Stimulated activated CD8-positive, alpha-beta memory T cell treated with anti-CD3 and anti-CD28 coated beads, Interleukin-7, amount 100 ng/mL, for 4 hours (primary cell): ENCODE measurements at places on chromosomes 5 and 9.

GRCh38 chr5:54673523-54674225, 156.1 kb downstream of the SNX18 start:
- peak; percentile 11 for DNase-seq

- no peak for DNase-seq
Observed at GRCh38 chr5:100299261-100299660, 235.9 kb upstream of the FAM174A start.

DNA sequence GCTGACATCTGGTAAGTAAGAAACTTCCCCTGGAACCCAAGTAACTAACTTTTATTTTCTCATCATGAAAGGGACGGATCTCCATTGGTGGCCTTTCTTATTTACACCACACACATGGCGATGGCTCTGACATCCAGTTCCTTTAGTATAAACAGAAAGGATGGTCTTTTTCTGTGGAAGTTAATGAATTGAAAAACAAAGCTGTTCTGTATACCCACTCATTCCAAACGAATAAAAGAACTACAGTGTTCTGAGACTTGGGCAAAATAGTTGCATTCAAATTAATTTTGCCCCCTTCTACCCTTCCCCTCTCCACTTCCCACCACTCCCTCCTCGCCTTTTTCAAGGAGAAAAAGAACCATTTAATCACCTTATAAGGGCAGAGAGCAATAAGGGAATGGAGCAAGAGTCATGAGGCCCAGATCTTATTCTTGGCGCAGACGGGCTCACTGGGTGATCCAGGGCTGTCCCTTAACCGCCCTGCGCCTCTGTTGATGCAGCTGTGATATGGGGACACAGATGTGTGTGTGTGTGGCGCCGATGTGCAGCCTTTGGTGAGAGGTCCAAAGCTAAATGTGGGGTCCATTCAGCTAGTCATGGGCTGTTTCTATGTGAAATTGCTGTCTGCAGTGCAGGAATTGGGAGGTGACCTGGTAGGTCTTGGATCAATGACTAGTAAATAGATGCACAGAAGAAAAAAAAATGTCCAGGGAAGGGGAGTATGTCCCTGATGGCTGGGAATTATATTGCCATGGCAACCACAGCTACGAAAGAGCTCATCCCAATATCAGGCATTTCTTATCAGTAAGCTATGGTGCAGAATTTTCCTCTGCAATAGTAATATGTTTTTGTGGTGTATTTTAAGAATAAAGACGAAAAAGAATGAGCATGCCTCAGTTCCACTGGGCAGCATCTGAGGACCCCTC, 141.5 kb upstream of the ERCC6L2 start:
- DNase-seq = no peak

- no peak for DNase-seq
Observed at GRCh38 chr5:143698574-143698973, 113.4 kb upstream of the HMHB1 start.

- DNase-seq = no peak
Observed at GRCh38 chr5:117095346-117096332, 521.0 kb upstream of the SEMA6A start.

GRCh38 chr5:53253421-53253871, 143.9 kb upstream of the MOCS2 start:
- DNase-seq = no peak

DNA sequence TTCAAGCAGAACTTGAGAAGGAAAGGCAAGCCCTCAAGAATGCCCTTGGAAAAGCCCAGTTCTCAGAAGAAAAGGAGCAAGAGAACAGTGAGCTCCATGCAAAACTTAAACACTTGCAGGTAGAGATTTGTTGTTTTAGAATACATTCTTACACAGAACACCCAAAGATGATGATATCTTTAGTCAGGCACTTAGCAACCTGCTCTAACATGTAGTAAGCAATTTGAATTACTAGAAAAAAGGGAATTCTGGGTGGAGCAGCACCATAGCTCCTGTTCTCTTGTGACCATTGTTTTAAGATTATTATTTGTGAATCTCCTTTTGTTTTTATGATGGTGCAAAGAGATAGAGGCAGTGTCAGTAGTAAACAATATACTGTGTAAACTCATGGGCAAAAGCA, 63.1 kb downstream of the RAB14 start:
- no peak for DNase-seq

DNA sequence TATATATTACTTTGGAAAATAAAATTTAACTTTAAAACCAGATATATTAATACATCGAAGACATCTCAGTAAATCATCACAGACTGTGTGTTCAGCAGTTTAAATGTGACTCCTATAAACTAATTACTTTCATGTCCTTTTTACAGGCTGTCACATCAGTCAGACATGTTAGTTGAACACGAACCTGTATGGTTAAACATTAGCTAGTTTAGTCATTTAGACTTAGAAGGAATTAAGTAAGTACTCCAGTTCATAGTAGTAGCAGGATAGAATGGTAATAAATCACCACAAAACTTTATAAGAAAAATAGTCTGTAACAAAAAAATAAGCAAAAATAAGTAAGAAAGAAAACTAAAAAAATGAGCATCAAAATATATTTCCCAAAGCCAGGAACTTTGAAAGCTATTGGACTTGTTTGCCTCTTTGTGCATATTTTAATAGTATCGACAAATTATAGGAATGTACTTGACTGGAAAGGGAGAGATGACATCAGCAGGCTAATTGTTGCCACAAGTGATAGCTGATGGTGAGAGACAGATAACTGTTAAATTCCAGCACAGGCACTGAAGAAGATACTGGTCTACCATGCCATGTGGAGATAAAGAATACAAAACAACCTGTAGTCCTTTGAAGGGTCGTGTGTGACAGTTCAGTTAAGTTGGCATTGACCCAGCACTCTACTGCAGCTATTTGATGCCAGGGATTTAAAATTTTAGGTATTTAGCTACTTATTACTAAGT, 83.9 kb downstream of the RIC1 start:
- no peak for DNase-seq

GRCh38 chr9:9747787-9748186, 865.0 kb downstream of the PTPRD start:
- no peak for DNase-seq

DNA sequence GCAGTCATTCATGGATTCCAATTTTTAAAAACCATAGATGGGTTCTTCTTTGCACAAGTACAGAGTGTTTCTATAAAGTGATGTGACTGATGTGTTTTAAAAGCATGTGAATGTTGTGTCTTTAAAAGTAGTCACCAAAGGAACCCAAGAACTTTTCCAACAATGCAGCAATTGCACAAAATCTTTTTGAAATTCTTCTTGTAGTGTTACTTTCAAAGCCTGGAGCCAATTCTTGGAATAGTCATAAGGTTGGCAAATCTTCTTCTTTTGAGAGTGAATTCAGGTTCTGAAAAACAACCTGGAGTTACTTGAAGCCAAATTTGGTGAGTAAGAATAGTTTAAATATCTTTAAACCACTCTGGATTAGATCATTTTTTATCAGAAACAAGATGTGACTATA, 10.5 kb downstream of the GRAMD2B start:
- no peak for DNase-seq

DNA sequence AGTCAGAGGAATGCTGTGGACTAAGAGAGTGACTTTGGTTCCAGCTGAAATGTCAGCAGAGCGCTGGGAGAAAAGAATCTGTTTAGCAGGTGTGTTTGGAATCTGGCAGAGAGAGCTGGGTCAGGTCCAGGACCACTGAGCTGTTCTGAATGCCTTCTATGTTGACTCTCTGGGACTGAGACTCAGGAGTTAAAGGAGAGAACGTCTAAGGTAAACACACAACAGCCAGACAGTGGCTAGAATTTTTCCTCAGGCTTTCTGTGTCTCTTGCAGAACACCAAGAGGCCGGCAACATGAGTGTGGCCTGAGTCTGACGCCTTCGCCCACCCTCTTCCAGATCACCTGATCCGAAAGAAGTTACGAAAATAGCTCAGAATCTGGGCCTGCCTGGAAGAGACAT, 107.2 kb upstream of the ZNF462 start:
- DNase-seq = no peak

DNA sequence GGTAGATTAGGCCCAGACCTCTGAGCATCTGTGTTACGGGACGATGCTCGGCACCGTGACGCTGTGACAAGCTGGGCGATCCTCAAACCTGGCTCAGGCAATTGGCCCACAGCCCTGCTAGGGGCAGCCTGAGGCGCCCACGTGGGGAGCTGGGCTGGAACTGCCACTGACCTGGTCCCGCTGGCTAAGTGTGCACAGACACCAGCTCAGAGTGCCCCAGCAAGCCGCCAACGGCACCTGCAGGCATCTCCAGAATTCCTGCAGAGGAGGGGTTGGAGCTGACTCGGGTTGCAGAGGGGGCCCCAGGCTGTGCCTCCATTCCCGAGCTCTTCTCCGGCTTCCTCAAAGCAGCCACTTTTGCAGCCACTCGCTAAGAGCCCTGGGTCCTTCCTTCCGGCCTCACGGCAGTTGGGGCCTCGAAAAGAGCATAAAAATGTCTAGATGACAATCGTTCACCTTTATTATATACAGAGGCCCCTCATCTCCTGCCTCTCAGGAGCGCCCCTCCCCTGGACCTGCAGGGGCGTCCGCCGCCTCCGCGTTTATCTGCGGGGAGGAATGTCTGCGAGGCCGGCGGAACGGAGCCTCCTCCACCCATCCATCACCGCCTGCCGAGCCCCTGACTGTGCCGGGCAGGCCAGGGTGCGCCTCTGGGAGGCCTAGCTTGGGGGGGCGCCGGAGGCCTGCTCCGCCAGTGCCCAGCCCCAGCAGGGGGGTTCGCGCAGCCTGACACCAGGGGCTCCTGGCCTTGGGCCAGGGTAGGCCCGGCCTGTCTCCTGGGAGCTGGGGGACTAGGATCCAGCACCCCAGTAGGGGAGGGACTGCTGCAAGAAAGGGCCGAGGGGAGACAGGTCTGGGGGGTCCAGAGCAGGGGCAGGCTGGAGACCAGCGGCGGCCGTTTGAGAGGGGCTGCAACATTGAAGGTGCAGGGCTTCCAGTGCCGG, 144.9 kb downstream of the BARX1 start:
- DNase-seq = no peak

DNA sequence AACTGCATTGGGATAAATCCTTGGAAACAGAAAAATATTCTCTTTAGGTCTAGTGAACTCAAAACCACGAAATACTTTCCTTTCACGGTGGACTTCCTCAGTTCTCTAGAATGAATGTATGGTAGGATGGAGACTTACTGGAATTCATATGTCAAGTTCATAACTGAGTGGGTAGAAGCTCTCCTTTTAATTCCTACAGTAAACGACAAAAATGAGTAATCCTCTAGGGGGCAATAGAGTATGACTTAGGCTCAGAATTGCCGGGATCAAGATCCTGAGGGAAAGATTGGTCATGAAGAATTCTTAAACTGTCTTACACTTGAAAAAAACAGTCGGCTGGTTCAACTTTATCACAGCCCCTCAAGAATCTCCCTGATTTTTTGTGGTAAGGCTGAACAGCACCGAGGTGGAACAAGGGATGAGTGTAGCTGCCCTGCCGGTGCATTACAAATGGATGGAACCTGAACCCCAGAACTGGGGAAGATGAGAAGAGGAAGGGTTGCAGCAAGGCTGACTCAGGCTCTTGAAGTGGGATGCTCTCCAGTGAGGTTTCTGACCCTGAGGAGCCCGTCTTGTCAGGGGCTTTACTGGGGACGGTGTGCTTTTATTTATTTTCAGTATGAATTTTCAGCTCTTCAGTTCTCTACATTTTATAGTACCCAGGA, 14.0 kb upstream of the LOX start:
- no peak for DNase-seq

DNA sequence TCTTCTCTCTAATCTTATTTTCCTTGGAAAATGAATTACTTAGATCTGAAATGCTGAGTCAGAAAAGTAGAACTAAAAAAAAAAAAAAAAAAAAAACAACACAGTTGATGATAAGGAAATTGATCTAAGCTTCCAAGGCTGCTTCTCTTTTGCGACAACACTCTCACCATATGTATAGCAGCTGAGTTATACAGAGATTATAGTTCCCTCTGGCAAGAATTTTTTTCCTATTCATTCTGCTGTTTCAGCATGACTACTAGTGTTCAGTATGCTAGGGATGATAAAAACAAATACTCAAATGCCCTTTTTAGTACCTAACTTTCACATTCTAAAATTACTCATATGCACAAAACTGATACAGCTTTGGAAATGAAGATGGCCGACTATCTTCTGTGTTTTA, 267.3 kb downstream of the MLLT3 start:
- no peak for DNase-seq

GRCh38 chr5:124021066-124021641, 509.2 kb downstream of the CSNK1G3 start:
- no peak for DNase-seq

DNA sequence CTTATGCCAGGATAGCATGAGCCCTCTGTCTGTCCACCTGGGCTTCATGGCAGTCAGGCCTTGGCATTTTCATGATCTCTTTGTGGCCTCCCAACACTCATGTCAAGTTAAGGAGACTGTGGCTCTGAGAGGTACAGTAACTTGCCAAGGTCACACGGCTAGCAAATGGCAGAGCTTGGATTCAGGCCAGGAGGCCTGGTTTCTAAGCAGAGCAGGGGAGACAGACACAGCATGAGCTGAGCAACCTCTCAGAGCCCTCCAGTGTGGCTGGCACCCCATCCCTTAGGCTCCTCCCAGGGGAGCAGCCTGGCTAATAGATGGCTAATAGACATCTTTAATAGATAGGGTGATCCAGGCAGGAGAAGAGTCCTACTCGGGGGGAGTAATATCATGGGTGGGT, 4.1 kb downstream of the SYNPO start:
- no peak for DNase-seq

GRCh38 chr5:178505639-178506407, 84.4 kb downstream of the COL23A1 start:
- DNase-seq = no peak

- DNase-seq = no peak
Observed at GRCh38 chr5:95713960-95714710, 17.0 kb upstream of the RHOBTB3 start.

GRCh38 chr5:171622010-171622409, 163.6 kb upstream of the SMIM23 start:
- DNase-seq = no peak

DNA sequence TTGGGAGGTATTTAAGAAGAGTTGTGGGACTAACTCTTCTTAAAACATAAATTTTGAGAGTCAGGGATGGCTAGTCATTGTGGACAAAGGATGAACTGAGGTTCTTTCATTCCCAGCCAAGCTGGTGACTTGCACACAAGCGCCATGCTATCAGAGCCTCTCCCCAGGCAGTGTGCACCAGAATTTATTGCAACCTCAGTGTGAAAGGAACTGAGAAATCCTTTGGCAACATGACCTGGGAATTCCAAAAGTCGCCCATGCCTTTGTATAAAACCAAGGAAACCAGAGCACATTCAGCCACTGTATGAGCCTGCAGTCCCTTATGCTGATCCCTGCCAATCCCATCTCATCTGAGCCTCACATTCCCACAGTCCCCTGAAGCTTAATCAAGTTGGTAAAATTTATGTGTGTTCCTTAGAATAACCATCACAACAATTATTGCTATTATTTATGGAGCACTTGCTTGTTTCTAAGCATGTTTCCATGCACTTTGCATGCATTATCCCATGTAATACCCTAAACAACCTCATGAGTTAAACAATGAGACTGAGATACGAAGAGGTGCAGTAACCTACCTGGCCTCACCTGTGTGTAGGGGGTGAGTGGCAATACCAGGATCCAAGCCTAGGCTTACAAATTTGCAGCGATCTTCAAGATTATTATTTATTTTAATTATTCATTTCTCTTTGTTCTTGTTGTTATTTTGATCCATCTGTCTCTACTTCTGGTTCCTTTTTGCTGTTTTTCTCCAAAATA, 116.4 kb downstream of the NTRK2 start:
- DNase-seq = no peak
